ENCODE measurements at places on chromosomes 2 and 18.

DNA sequence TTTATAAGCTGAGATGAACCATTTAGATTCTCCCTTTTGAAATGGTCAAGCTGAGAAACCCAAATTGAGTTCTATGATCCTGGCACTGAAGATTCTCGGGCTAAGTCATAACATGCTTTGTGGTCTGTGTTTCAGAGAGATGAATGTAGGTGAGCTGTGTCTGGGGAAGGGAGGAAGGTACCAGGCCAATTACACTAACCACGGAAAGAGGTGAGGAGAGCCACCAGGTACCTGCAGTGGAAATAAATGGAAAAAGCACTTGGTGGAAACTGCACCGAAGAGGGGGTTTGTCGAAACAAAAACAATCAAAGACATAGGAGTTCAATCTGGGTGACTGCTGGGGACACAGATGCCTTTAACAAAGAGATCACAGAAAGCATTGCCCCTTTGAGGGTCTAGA lies 963 bp upstream of the MRPL44 start:
- no peak for DNase-seq

GRCh38 chr2:206876216-206876860 lies 63.0 kb upstream of the CPO start:
- DNase-seq, result no peak

GRCh38 chr2:131031875-131032274 lies 61.4 kb downstream of the FAM168B start:
- DNase-seq, result no peak

DNA sequence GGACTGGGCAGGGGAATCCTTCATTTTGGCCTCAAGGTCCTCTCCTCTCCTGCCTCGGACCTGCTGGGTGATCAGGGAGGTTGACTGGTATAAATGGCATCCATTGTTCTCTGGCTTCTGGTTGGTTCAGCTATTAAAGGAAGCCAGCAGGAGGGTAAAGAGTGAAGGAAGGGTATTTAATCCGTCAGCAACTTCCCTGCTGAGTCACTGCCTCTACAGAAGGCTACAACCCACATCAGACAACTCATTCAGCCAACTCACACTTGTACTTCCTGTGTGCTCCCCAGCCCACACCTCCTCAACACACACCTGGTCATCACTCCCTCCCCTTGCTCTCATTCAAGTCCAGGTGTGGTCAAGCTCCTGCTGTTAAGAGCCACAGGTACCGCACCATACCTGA lies 68.3 kb upstream of the MRPS9 start:
- DNase-seq, result no peak

GRCh38 chr18:41226186-41226585 lies 728.8 kb upstream of the PIK3C3 start:
- DNase-seq, result no peak

DNA sequence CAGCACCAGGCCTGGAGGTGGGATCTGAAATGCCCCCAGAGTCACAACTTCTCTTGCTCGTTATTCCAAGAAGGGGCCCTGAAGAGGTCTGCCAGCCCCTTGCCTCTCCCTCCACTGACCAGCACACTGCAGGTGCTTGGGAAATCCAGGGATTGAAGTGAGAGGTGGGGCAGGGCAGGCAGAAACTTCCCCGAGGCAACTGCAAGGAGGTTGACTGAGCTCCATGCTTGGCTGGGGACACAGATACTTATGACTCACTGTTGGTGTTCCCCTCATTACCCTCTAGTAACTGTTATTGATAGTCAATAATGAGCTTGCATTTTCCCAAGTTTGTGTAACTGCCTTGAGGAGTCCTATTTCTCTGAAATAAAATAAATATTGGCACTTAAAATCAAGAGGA lies 47.5 kb downstream of the MARCO start:
- no peak for DNase-seq

DNA sequence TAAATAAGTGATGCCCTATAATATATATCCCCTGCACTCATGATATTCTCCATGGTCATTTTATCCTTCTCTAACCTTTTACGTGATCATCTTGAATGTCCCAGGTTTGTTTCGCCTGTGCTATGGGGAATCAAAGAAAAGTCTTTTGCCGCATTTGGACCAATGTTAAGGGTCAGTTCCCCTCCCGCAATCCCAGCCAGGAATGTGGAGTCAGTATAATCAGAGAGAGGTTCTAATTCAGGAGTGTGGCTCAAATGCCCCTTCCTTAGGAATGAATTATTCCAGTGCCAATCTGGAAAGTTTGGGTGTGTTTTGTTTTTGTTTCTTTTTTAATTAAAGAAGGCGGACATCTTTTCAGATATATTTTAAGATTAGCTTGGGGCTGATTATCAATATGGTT lies 41.8 kb downstream of the PMS1 start:
- DNase-seq, result no peak

DNA sequence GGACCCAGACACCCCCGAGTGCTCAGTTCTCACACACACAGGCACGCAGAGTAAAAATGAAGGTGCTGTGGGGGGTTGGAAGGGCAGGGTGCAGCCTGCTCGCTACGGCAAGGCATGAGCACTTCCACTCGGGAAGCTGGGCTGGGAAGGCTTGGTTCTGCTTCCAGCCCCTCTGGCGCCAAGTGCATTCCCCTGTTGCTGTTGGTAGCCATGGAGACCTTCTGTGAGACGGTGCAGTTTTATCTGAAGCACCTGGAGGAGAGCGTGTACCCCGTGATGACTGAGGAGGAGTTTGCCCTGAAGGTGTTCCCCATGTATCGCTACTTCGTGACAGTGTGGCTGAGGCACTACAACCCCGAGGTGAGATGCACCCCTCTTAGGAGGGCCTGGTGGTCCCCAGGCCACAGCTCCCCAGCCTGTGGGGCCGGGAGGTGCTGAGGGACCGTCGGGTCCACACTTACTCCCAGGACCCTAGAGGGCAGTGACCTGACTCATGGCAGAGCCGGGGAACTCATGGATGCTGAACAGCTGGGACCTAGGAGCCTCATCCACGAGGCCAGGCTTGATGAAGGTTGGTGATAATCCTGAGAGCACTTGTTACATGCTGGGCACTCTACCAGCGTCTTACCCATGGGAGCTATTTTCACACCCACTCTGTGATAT lies 15.5 kb downstream of the MROH2A start:
- no peak for DNase-seq

GRCh38 chr2:218582076-218582475 lies 13.4 kb downstream of the CNOT9 start:
- DNase-seq, result no peak

GRCh38 chr2:221758076-221758475 lies 186.0 kb upstream of the EPHA4 start:
- DNase-seq, result no peak

DNA sequence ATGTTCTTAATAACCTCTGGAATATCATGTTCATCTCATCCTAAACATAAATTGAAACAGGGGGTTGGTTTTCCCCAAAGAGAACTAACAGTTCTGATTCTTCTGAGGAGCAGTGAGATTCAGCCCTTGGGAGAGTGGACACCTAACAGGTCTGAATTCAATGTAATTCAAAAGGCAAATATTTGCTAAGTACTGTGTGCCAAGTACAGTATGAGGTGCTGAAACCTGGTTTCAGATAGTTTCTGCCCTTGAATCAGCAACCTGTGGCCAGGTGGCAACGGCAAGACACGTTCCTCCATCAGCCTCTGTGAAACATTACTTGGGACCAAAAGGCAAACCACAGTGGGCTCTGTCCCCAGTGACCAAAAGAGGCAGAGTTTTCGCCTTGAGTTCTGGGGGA lies 1.3 kb downstream of the LRRC30 start:
- no peak for DNase-seq

DNA sequence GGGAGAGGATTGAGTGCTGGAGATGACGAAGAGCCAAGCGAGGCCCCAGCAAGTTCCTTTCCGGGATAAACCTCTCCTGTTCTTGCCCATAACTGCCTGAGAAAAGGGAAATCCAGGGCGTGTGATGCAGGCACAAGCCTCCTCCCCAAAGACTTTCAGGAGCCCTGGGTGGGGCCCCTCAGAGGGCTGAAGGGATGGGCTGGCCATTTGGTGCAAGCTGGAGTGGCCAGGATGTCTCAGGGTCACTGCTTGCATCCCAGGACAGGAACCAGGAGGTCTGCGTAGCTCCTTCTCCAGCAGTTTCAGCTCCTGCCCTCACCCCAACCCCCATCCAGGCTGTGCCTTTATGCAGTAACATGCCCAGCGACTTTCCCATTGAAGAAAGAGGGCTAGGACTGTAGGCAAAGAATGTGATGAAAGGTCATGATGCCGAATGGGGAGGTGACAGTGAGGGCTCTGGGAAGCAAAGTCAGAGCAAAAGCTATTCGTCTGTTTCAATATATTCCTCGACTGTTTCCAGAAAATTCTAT lies 80.2 kb downstream of the PXDN start:
- no peak for DNase-seq

DNA sequence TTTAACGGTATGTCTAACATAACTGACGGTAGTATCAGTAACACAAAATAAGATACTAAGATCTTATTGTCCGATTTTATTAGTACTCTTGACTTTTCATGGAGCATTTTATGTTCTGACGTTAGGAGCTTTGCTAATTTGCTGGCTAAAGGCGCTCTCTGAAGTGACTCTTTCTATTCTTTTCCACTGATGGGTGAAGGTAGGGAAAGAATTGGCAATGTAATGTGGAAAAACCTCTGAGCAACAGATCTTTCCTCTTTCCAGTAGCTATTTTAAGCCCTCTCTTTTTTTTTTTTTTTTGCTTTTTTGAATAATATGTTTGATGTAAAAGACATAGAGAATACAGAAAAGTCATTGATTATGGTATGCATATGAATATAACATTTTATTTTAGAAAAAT lies 4.6 kb downstream of the CCNYL1 start:
- DNase-seq, result no peak

Measured in stimulated activated CD8-positive, alpha-beta memory T cell treated with anti-CD3 and anti-CD28 coated beads, Interleukin-12 subunit alpha, Interleukin-12 subunit beta, amount 100 ng/mL, for 4 hours (primary cell).